ENCODE measurements at places on chromosomes 2 and 18.
A peak's percentile ranks its signal among the peaks of the same experiment; 100 is the strongest.

- no peaks in the 10 kb centered on the region for H3K36me3 ChIP-seq
- H3K4me3 ChIP-seq: no peak overlapping the region
- H3K27me3 ChIP-seq: no peaks in the 10 kb centered on the region
- no peaks in the 10 kb centered on the region for H3K4me1 ChIP-seq
Measured at GRCh38 chr2:133416146-133416545, 152.1 kb downstream of the NCKAP5 start.

GRCh38 chr2:44886414-44886813 is 55.1 kb upstream of the SIX3 start:
- H3K27ac ChIP-seq: no peak overlapping the region
- no peaks in the 10 kb centered on the region for H3K4me1 ChIP-seq
- no peak overlapping the region for H3K4me3 ChIP-seq
- H3K27me3 ChIP-seq: peaks cover 18% of the 10 kb centered on the region

- H3K27ac ChIP-seq: no peak overlapping the region
- no peaks in the 10 kb centered on the region for H3K4me1 ChIP-seq
- no peaks in the 10 kb centered on the region for H3K36me3 ChIP-seq
- H3K27me3 ChIP-seq: no peaks in the 10 kb centered on the region
- DNase-seq: no peak
Measured at GRCh38 chr2:5250482-5250881, 441.7 kb upstream of the SOX11 start.

- H3K27ac ChIP-seq: no peak overlapping the region
- H3K27me3 ChIP-seq: no peaks in the 10 kb centered on the region
- H3K4me1 ChIP-seq: peaks cover 4% of the 10 kb centered on the region
- peaks cover 45% of the 10 kb centered on the region for H3K36me3 ChIP-seq
- H3K4me3 ChIP-seq: no peak overlapping the region
Measured at GRCh38 chr2:119809339-119810048, 49.8 kb downstream of the PTPN4 start.

DNA sequence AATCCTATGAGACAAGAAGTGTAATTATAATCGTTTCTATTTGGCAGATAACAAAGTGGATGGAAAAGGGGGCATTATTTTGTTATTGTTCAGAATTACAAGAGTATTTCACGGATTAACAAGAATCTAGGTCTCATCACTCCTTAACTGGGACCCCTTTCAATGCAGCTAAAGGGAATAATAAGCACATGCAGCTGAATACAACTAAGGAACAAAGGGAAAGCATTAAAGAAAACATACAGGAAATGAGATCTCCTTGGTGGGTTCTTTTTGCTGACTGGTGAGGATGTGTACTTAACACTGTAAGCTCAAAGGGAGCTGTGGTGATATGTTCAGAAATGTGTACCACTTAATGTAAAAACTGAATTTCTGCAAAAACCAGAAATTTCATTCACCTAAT is 140.5 kb upstream of the WDSUB1 start:
- H3K27ac ChIP-seq: no peak overlapping the region
- H3K27me3 ChIP-seq: no peaks in the 10 kb centered on the region
- peaks cover 5% of the 10 kb centered on the region for H3K4me1 ChIP-seq

GRCh38 chr2:42984081-42984480 is 191.7 kb upstream of the HAAO start:
- H3K27me3 ChIP-seq: peaks cover 8% of the 10 kb centered on the region
- peak; percentile 1 for DNase-seq
- H3K36me3 ChIP-seq: no peaks in the 10 kb centered on the region
- no peak overlapping the region for H3K4me3 ChIP-seq

GRCh38 chr2:75288760-75289159 is 89.4 kb upstream of the TACR1 start:
- no peak overlapping the region for H3K4me3 ChIP-seq
- H3K27me3 ChIP-seq: no peaks in the 10 kb centered on the region
- H3K27ac ChIP-seq: no peak overlapping the region
- peaks cover 2% of the 10 kb centered on the region for H3K4me1 ChIP-seq
